ENCODE measurements at places on chromosomes 1 and 21. TPM values are rescaled to one million over a fixed set of nuclear protein-coding genes. Genes with fewer than 3 reads are reported as not detected.

The GJA4 gene
- total RNA-seq = not detected

The RFX5 gene
- total RNA-seq = 34.2 TPM

The SPRR2B gene
- not detected for total RNA-seq

The AMIGO1 gene
- total RNA-seq = 0.43 TPM

The NBPF6 gene
- total RNA-seq = 1.1 TPM

The RGS1 gene
- total RNA-seq = 1.6 TPM

The FOXD3 gene
- not detected for total RNA-seq

The BSND gene
- not detected for total RNA-seq

The GJB4 gene
- not detected for total RNA-seq

The GPR157 gene
- 8.7 TPM for total RNA-seq

The OR2T33 gene
- total RNA-seq = not detected

The CDKN2C gene
- 24.5 TPM for total RNA-seq

The TNFRSF8 gene
- under 0.01 TPM for total RNA-seq

The SESN2 gene
- total RNA-seq = 92.8 TPM

The PAQR6 gene
- total RNA-seq = 0.29 TPM

The SRGAP2C gene
- 27.8 TPM for total RNA-seq

The FCRL6 gene
- total RNA-seq = not detected

The CFHR2 gene
- total RNA-seq = not detected

The TIE1 gene
- total RNA-seq = not detected

The KCNE2 gene
- 0.14 TPM for total RNA-seq

The CBS gene
- total RNA-seq = 101 TPM

The TEKT2 gene
- total RNA-seq = not detected

The FLG2 gene
- not detected for total RNA-seq

The OR2T35 gene
- not detected for total RNA-seq

The TMEM63A gene
- total RNA-seq = 29.9 TPM

The OR2G6 gene
- under 0.01 TPM for total RNA-seq

The ZNF648 gene
- under 0.01 TPM for total RNA-seq

The MEF2D gene
- 29.8 TPM for total RNA-seq

The CYYR1 gene
- not detected for total RNA-seq

The RPS6KA1 gene
- total RNA-seq = 4.2 TPM

The SLAMF8 gene
- total RNA-seq = not detected

The TSPAN1 gene
- total RNA-seq = 0.86 TPM

The TTC22 gene
- not detected for total RNA-seq

The SLC6A17 gene
- not detected for total RNA-seq
